Astrocyte (in vitro differentiated cells and primary cell): ENCODE measurements at places on chromosomes 13 and 19. TPM values are rescaled to one million over a fixed set of nuclear protein-coding genes. Genes with fewer than 3 reads are reported as not detected.

DNA sequence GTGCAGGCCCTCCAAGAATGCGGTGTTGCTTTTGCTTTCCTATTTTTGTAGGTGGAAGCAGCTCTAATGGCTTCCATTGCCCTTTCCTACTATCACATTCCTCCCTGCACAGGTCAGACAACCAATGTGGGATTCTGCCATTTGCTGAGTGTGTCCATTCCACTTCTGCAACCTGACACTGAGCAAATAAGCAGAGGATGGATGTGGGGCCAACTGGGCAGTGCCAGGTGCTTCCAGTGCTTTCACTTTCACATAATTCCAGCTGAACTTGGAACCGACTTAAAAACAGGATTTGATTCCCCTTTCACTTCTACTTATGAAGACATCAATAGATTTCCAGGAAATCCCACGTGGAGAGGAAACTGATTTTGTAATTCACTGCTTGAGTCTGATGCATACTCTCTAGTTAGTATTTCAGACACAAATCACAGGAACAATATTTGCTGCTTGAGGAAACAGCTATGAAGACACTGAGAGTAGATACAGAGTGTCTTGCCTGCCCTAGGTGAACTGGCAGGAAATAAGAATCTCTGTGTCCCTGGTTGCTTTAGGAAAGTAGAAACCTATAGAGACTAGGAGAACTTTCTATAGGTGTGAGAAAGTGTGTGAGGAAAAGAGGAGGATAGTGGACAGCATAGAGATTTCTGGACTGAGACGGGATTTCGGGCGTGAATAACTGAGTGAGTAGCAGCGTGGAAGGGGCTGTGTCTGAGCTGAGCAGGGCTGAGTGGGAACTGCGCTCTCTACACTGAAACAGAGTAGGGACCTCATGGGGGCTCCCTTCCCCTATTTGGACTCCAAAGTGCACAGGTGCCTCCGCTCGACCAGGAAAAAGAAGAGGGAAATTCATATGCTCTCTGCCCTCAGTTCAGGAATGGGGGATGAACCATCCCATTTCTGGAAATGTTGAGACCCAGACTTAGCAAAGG, 22.5 kb downstream of the LGALS16 start:
- no peak for DNase-seq
- H3K36me3 ChIP-seq: no peaks in the 10 kb centered on the region
- H3K27me3 ChIP-seq: no peaks in the 10 kb centered on the region
- no peak overlapping the region for H3K27ac ChIP-seq
- H3K4me3 ChIP-seq: no peak overlapping the region

DNA sequence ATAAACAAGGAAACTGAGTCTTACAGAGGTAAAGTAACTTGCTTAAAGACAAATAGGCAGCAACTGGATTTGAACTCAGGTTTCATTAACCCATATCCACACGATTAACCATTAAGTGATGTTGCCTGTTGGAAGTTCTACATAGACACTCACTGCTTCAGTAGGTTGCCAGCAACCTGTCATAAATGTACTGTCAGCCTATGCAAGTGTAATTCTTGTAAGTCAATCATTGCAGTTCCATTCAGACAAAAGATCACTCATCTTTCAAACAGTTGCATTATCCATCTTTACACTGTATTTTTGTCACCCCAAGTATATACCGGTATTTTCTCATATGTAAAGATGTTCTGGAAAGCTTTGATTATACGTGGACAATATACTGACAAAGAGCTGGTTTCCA, 676.9 kb upstream of the PCDH20 start:
- H3K27ac ChIP-seq: no peak overlapping the region
- H3K4me1 ChIP-seq: no peaks in the 10 kb centered on the region
- no peak for DNase-seq
- H3K36me3 ChIP-seq: no peaks in the 10 kb centered on the region
- H3K27me3 ChIP-seq: no peaks in the 10 kb centered on the region
- H3K4me3 ChIP-seq: no peak overlapping the region

- no peaks in the 10 kb centered on the region for H3K4me1 ChIP-seq
- DNase-seq: no peak
- no peak overlapping the region for H3K27ac ChIP-seq
- no peaks in the 10 kb centered on the region for H3K36me3 ChIP-seq
- no peaks in the 10 kb centered on the region for H3K27me3 ChIP-seq
These were observed 10.1 kb upstream of the ZNF85 start for GRCh38 chr19:20912973-20913372.

GRCh38 chr19:8370176-8371010, 6.4 kb downstream of the ANGPTL4 start:
- H3K4me3 ChIP-seq: no peak overlapping the region
- H3K36me3 ChIP-seq: no peaks in the 10 kb centered on the region
- peaks cover 9% of the 10 kb centered on the region for H3K4me1 ChIP-seq

- H3K27me3 ChIP-seq: no peaks in the 10 kb centered on the region
- H3K4me3 ChIP-seq: no peak overlapping the region
- H3K4me1 ChIP-seq: peaks cover 16% of the 10 kb centered on the region
- H3K27ac ChIP-seq: no peak overlapping the region
- DNase-seq: no peak
These were observed 40.4 kb downstream of the LRCH1 start for GRCh38 chr13:46593398-46593797.

- H3K4me1 ChIP-seq: no peaks in the 10 kb centered on the region
- no peak overlapping the region for H3K27ac ChIP-seq
- H3K36me3 ChIP-seq: no peaks in the 10 kb centered on the region
- no peak for DNase-seq
These were observed 66.7 kb downstream of the GPR12 start for GRCh38 chr13:26693749-26694463.

Gene MATK
- 0.22 TPM in 1 of 2 replicates, not detected in the other for total RNA-seq

Gene CD79A
- 0.30 and 0.41 TPM in 2 replicates for total RNA-seq

DNA sequence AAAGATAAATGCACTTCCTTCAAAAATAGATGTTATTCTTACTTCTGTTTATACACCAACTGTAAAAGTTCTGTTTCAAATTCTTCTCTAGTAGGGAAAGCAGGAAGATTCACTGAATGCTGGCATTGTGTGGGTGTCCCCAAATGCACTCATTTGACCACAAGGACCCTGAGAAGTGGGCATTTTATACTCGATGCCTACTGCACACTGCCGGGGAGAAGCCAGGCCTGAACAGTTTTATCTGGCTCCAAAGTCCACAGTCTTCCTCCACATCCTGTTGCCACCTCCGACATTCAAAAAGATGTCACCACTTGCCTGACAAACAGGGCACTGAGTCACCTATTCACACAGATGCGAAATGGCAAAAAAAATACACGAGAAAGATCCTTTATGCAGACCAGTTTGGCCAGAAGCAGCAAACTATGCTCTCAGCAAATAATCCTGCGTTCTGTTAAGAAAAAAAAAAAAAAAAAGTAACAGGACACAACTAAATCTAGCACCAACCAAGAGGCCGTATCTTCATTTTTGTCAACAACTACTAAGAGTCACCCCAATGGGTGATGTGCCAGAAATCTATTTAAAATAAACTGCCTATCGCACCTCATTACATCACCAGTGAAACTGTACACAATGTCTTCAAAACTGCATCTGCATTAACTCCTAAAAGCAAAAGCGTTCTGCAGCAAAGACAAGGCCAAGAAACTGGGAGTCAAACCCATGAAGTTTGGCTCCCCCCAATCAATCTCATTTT, 6.2 kb downstream of the ZC3H4 start:
- H3K27ac ChIP-seq: peak overlapping the region; percentile 61
- H3K27me3 ChIP-seq: no peaks in the 10 kb centered on the region
- DNase-seq: peak; percentile 19
- H3K36me3 ChIP-seq: no peaks in the 10 kb centered on the region

Gene B3GNT8
- total RNA-seq: 2.5 and 3.0 TPM in 2 replicates

Gene ZNF723
- total RNA-seq: not detected in 2 replicates

DNA sequence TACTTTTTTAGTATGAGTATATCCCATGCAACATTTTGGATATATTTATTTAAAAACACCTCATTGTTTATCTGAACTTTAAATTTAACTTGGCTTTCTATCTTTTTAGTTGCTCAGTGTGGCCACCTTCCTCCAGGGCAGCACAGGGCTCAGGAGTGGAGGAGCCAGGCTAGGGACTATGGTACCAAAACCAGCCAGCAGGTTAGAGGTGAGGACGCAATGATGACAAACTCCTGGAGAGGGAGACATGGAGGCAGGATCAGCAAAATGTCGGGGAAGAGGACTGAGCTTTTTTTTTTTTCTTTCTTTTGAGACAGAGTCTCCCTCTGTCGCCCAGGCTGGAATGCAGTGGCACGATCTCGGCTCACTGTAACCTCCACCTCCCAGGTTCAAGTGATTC, 29.6 kb upstream of the CALM3 start:
- no peak overlapping the region for H3K27ac ChIP-seq
- H3K4me3 ChIP-seq: no peak overlapping the region
- no peaks in the 10 kb centered on the region for H3K36me3 ChIP-seq
- H3K27me3 ChIP-seq: no peaks in the 10 kb centered on the region

GRCh38 chr13:82766732-82767321, 1115.4 kb downstream of the SLITRK1 start:
- DNase-seq: no peak
- H3K27me3 ChIP-seq: no peaks in the 10 kb centered on the region
- no peak overlapping the region for H3K27ac ChIP-seq
- H3K4me1 ChIP-seq: no peaks in the 10 kb centered on the region
- no peak overlapping the region for H3K4me3 ChIP-seq
- H3K36me3 ChIP-seq: no peaks in the 10 kb centered on the region

DNA sequence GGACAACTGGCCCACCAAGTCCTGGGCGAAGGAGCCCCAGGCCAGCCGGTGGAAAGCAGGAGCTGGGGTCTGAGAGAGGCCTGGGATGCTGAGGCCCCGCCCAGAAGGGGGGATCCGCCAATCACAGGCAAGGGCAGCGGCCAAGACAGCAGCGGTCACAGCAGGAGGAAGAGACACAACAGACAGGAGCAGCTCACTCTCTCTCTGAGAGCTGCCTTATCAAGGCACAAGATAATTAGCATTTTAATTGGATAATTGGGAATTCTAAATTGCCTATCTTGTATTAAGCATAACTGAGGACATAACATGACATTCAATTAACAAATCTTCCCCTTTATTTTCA, 46.2 kb downstream of the CEBPG start:
- DNase-seq: no peak
- H3K4me1 ChIP-seq: no peaks in the 10 kb centered on the region
- no peaks in the 10 kb centered on the region for H3K27me3 ChIP-seq
- no peak overlapping the region for H3K27ac ChIP-seq
- no peak overlapping the region for H3K4me3 ChIP-seq

DNA sequence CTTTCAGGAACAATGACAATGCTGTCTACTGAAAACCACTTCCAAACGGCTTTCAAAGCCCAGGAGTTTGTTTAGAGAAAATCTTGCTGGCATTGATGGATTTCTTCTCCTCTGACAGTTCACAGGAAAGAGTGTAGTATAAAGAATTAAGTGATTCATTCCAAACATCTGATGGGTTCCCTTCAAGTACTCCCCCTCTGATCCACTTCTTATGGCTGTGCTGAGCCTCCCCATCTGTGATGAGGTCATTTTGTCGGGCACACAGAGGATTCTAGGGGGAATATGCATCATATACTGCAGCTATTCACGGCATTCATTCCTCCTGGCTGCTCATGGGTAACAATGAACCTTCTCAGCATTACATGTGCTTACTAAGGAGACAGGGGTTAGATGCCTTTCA, 107.9 kb downstream of the RGCC start:
- no peak overlapping the region for H3K4me3 ChIP-seq
- DNase-seq: peak; percentile 98
- peak overlapping the region; percentile 63 for H3K27ac ChIP-seq
- H3K27me3 ChIP-seq: no peaks in the 10 kb centered on the region
- no peaks in the 10 kb centered on the region for H3K36me3 ChIP-seq
